ENCODE measurements at places on chromosomes 12 and 14. TPM values are rescaled to one million over a fixed set of nuclear protein-coding genes. Genes with fewer than 3 reads are reported as not detected.

The RNF212B gene
- total RNA-seq = not detected

The IGF1 gene
- total RNA-seq = not detected

The LRFN5 gene
- not detected for total RNA-seq

The ADAMTS20 gene
- total RNA-seq = not detected

The GALC gene
- total RNA-seq = 6.0 TPM

The CD163L1 gene
- total RNA-seq = 5.5 TPM

The C12orf50 gene
- total RNA-seq = not detected
